ENCODE measurements at places on chromosomes 3 and 15.

- no peak for DNase-seq
Measured at GRCh38 chr3:177314897-177315296, 117.6 kb upstream of the TBL1XR1 start.

DNA sequence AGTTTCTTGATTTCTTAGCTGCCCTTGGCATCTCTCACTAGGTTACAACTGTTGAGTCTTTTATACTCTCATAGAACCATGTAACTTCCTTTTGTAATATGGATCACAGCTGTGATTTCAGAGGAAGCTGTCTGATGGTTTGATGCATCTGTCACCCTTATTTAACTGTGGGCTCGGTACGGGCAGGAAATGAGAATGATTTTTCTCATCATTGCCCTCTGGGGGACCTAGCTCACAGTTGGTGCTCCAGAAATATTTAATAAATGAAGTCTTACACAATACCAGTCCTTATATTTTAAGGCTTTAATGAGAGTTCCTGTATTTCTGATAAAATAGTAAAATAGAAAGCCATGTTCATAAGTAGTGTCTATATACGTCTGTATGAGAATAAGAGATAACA is 151.2 kb downstream of the EBLN2 start:
- no peak for DNase-seq

- DNase-seq, result no peak
Measured at GRCh38 chr3:50195501-50196252, 4.3 kb downstream of the GNAT1 start.

DNA sequence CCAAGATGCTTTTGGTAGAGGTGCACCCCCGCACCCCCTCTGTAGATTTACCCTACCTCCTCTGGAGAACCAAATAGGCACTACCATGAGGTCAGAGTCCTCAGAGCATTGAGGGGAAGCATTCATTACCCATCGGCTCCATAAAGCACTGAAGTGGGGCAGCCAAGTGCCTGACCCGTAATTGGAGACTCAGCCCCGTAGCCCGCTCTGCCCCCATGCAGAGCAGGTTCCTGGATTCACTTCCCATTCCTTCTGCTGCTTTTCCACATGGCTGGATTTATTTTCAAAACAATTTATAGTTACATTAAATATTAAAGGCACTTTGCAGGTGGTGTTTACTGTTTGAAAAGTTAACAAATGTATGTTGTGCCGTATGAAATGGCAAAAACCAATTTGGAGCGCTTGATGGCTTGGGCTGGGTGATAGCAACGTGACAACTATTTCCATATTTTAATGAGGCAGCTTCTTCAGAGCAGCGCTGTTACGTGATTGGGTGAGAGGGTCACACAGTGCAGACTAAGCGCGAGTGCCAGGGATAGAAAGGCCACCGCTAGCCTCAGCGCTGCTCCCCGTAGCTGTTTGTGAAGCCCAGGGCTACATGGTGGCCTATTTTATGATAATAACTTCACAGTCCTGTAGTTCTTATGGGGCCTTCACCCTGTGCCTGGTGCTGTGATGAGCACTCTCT is 373.8 kb upstream of the PROK2 start:
- no peak for DNase-seq

- DNase-seq, result peak; percentile 65
Measured at GRCh38 chr3:56593455-56594158, 36.6 kb downstream of the CCDC66 start.

- no peak for DNase-seq
Measured at GRCh38 chr3:161082063-161082462, 23.1 kb downstream of the B3GALNT1 start.

GRCh38 chr3:18469775-18470174 is 44.6 kb upstream of the SATB1 start:
- no peak for DNase-seq

DNA sequence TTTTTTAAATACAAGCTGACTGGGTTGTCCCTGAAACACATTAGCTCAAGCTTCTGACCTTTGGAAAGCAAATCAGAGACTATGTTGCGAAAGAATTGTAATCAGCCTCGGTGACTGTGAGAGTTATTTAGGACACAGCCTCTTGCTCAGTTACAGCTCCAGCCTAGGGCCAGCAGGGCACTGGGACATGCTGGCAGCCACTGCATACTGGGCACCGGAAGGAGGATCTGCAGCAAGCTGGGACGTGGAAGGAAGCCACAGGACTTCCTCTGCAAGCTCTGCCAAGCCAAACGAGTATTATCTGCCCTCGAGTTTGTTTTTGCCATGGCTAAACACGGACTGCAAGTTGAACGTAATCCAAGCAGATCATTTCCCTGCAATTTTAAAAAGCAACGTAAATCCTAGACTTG is 24.4 kb upstream of the COPG1 start:
- peak; percentile 64 for DNase-seq

DNA sequence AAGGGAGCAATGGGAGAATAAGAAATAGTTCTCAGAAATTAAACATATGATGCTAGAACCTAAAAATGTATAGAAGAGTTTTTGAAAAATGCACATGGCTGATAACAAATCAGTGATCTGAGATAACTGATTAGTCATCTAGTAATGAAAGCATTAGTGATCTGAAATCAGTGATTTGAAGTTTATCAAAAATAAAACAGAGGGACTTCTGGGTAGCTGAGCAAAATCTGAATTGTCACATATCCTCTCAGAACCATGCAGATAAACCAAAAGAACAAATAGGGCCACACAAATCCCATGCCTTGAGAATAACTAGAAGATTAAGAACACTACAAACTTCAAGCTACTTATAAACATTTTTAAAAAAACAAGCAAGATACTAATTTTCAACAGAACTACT is 71.5 kb downstream of the MCF2L2 start:
- DNase-seq, result no peak

DNA sequence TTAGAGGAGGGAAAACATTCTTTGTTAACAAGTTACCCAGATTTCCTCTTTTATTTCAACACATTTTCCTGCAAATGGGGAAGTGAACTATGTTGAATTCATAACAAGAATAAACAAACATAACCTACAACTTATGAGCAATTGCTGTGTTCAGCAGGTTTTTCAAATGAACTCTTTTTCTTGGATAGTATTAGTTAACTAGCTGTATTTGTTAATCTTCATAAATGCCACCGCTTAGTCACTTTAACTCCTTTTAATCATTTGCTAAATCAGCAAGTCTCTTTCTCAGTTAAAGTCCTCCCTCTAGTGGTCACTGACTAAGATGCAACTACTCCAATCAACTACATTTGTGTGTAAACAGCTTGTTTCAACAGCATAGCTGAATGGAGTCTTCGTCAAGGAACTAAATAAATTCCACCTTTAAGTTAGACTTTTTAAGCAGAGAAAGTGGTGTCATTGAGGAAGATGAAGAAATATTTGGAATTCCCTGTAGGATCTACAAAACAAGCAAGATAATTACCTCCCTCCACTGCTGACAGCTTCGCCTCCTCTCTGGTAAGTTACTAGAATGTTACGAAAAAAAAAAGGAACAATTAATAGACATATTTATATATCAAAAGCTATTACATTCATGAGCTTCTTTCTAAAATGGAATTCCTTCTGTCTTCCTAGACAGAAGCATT is 1122.0 kb downstream of the ROBO1 start:
- DNase-seq, result no peak

GRCh38 chr3:133870822-133871221 is 24.9 kb downstream of the RAB6B start:
- no peak for DNase-seq

GRCh38 chr3:31230425-31231223 is 302.1 kb upstream of the STT3B start:
- no peak for DNase-seq

GRCh38 chr3:52896613-52897012 is 735 bp downstream of the STIMATE start:
- no peak for DNase-seq

DNA sequence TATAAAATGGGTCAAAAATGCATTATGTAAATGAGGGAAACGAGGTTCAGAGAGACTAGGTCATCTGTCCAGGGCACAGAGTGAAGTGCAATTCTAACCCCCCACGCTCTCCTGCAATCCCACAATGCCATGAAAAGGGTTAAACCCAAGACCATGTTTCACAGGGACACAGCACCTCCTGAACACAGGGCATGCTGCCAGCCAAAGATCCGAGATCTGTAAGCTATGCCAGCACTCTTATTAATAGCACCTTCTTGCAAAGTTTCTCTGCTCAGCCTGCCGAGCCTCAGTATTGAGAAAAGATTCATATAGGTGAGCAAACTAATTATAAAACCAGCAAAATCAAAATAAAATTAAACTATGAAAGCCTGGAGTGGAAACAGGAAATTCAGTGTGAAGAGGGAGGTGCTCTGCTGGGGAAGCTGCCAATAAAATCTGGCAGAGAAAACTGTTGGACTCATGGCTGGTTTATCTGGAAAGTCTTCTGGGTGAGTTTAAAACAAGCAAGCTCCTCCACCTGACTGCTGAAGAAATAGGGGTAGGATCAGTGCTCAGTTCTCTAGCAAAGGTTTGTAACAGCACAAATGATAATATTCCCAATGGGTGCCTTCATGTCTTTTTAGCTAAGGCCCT is 50.3 kb downstream of the LRIG1 start:
- no peak for DNase-seq

DNA sequence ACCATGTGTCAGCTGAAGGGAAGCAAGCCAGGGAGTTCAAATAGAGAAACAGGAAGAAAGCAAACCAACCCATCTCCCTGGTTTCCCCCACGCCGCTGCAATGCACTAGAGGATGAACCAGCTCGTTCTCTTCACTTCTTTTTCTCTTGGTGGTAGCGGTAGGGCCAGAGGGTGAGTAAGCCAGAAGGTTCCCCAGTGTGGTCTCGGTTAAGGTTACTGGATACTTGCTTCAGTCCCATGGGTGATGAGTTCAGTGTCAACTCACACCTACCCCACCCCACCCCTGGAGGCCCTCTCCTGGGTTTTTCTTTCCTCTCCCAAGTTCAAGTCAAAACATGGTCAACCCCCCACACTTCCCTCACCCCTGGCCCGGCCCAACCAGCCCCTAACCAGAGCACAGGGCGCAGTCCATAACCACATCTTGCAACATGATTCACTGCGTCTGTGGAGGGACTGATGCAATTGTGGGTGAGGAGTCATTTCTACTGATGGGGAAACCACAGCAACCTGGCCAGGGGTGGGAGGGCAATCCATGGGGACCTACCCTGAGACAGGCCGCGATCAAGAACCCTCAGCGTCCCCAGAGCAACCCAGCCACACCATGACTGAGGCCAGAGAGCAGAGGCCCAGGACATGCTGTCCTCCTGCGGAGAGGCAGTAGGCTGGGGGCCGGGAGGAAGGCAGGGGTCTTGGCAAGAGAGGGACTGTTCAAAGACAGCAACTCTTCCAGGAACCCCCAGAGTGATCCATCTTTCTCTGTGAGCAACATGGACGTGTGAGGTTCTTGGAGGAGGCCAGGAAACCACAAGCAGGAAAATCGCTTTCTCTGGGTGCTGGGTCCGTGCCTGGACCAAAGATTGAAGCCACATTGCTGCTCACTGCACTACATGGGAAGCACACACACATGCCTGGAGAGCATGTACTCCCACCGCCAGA is 276.6 kb downstream of the UACA start:
- DNase-seq, result peak; percentile 77

- DNase-seq, result no peak
Measured at GRCh38 chr15:65829130-65829764, 37.2 kb upstream of the DENND4A start.

DNA sequence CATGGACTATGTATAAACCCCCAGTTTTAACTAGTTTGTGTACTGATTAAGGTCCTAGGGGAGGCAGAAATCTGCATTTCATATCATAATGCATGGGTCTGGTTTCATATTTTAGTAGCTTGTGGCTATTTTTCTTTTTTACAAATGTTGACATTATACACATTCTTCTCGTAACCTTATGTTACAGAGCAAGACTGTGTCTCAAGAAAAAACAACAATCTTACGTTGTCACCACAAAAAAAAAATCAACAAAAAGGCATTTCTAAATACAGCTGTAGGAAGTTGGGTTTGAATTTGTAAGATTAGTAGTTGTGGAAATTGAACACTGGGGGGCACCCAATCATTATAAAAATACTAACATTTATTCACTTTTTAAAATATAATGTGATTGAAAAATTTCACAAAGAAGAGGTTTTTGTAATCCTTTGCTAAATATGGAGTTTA is 17.9 kb downstream of the SERP1 start:
- no peak for DNase-seq

Data from CD4-positive, alpha-beta T cell treated with Interferon gamma for 1 hour (primary cell).